ENCODE measurements at places on chromosomes 12 and 14. TPM values are rescaled to one million over a fixed set of nuclear protein-coding genes. Genes with fewer than 3 reads are reported as not detected.

Gene KRT6B
- not detected for total RNA-seq

Gene CCDC38
- 0.37 TPM for total RNA-seq

Gene KRT78
- not detected for total RNA-seq

Gene PDZRN4
- total RNA-seq: 6.6 TPM

Gene OLR1
- total RNA-seq: 1.8 TPM

Gene MEG3
- 421 TPM for total RNA-seq

Gene RNASE1
- 203 TPM for total RNA-seq

Gene TGFB3
- 23.7 TPM for total RNA-seq

All from ovary (tissue), 10 donors.